CD8-positive, alpha-beta memory T cell (primary cell): ENCODE measurements at places on chromosomes 6 and 20. TPM values are rescaled to one million over a fixed set of nuclear protein-coding genes. Genes with fewer than 3 reads are reported as not detected.

The CEBPB gene
- total RNA-seq = 29.1 TPM

The SLC18B1 gene
- total RNA-seq = 7.3 TPM

The ACTL10 gene
- 3.8 TPM for total RNA-seq

The TRIM40 gene
- total RNA-seq = not detected
